SJSA1 (cell line): ENCODE measurements at places on chromosomes 3 and 15. TPM values are rescaled to one million over a fixed set of nuclear protein-coding genes. Genes with fewer than 3 reads are reported as not detected.
A peak's percentile ranks its signal among the peaks of the same experiment; 100 is the strongest.

LYZL4 gene
- total RNA-seq: not detected in 2 replicates

UMPS gene
- 31.8 and 42.2 TPM in 2 replicates for total RNA-seq

CHRNA5 gene
- total RNA-seq: 4.1 and 4.6 TPM in 2 replicates

ZBTB11 gene
- total RNA-seq: 13.1 and 21.1 TPM in 2 replicates

ZNF106 gene
- 61.6 and 62.4 TPM in 2 replicates for total RNA-seq

SLC22A14 gene
- not detected in 2 replicates for total RNA-seq

KCNH8 gene
- total RNA-seq: not detected in 2 replicates

GRCh38 chr3:188524052-188524451 lies 370.1 kb downstream of the LPP start:
- DNase-seq: no peak

DNA sequence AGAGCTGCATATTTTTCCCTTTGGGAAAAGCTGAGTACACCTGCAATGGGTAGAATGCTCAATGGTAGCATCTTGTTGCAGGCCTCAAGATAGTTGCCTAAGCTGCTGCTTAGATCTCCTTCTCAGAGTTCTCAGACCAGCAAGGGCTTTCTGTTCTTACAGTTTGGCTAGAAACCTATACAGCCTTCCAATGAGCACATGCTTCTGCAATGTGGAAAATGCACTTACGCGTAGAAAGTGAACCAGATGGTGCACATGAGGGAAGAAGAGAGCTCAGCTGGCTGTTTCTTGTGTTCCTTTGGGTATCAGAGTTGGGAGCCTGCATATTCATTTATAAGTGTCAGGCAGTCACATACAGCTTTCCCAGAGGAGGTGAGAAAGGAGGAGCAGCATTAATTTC lies 136.4 kb downstream of the B3GALNT1 start:
- no peak for DNase-seq

DNA sequence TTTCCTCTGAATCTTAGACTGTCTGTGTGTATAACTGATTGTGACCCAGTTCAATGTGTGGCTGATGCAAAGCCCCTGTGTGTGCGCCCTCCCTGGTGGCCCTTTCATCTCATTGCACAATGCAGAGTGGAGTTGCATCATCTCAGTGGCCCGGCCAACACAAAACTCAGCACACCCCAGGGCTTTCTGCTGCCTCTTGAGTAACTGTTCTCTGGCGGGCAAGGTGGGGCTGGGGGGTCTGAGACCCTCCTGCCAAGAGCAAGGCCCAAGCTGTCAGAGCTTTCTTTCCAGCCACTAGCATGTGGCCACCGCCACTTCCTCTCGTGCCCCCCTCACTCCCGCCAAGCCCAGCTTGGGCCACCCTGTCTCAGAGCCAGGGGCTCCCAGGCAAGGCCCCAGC lies 80.7 kb upstream of the ALDH1L1 start:
- DNase-seq: peak; percentile 66

- DNase-seq: no peak
Measured at GRCh38 chr3:110903771-110904519, 167.7 kb upstream of the NECTIN3 start.

- DNase-seq: no peak
Measured at GRCh38 chr3:111314181-111314873, 227.7 kb upstream of the CD96 start.

DNA sequence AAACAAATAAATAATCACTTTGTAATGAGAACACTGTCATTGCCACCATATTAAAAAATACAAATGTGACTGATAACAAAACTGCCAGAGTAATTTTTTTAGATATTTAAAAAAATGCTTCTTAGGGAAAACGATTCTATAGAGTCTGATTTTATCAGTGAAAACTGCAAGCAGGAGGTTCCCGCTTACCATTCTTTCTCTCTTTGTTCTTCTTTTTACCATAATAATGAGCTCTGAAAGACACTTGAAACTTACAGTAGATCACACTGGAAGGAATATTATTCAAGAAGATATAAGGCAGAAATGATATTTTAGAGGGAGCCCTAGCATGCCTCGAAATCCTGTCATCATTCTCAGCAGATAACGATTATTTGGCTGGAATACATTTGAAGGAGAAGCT lies 701.3 kb downstream of the ROBO1 start:
- DNase-seq: no peak

GRCh38 chr3:54861248-54862067 lies 66.4 kb downstream of the LRTM1 start:
- DNase-seq: no peak

DNA sequence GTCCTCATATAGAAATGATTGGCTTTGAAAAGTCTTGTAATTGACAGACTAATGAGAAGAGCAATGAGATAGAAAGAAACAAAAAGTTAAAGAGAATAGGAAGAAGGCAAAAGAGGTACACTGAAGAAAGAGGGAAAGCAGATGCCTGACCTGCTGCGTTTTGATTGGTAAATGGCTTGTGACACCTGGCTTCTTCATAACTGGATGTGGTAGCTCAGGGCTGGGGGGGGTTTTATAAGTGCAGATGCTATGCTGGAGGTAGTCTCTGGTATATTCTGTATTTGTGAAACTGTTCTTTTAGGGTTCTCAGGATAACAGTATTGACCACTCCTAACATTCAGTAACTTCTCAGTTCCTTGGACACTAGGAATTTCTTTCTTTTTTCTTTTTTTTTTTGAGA lies 1.4 kb downstream of the STARD9 start:
- no peak for DNase-seq

DNA sequence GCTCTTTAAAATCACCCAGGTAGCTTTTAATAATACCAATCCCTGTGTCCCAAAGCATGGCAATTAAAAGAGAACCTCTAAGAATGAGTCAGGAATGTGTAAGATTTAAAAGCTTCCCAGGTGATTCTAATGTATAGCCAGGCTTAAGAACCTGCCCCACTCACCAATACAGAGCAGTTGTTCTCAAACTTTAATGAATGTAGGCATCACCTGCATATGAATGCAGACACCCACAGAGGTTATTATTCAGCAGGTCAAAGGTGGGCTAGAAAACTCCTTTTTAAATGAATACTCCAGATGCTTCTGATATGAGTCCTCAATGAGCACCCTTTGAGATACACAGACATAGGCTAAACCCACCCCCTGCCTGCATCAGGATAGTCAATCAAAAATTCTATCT lies 298.1 kb upstream of the KCNMB2 start:
- DNase-seq: no peak

DNA sequence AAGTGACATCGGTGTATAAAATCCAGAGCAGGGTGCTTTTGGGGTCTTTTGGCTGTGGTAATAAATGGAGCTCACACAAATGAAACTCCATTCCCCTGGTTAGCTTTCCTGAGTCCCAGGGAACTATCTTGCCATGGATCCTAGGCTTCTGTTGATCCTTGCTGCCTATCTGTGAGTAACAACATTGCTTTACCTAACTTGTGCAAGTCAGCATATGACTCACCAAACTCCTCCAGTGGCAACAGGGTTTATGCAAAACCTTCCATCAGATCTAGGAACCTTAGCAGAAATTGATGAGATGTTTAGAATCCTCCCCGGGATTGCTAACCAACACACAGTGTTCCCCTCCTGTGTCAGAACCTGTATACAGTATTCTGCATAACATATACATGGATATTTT lies 105.4 kb downstream of the SCAPER start:
- DNase-seq: no peak

GRCh38 chr3:149299938-149300801 lies 33.3 kb downstream of the TM4SF18 start:
- DNase-seq: peak; percentile 81

DNA sequence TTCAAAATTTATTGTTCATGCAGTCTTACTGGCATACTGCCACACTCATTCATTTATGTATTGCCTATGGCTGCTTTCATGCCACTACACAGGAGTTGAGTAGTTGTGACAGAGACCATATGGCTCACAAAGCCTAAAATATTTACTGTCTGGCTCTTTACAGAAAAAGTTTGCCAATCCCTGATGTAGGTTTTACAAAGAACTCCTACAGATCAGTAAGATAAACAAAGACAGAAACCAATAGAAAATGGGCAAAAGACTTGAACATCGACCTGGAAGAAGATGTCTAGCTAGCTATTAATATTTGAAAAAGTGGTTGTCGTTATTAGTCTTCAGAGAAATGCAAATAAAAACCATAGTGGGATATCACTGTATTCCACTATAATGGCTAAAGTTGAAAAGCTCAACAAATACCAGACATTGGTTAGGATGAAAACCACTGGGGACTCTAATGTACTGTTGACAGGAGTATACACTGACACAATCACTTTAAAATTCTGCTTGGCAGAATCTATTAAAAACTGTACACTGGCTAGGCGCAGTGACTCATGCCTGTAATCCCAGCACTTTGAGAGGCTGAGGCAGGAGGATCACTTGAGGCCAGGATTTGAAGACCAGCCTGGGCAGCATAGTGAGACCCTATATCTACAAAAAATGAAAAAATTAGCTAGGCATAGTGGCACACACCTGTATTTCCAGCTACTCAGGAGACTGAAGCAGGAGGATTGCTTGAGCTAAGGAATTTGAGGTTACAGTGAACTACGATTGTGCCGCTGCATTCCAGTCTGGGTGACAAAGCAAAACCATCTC lies 87.7 kb downstream of the NEO1 start:
- no peak for DNase-seq

GRCh38 chr15:51623386-51623938 lies 891 bp upstream of the DMXL2 start:
- peak; percentile 15 for DNase-seq

DNA sequence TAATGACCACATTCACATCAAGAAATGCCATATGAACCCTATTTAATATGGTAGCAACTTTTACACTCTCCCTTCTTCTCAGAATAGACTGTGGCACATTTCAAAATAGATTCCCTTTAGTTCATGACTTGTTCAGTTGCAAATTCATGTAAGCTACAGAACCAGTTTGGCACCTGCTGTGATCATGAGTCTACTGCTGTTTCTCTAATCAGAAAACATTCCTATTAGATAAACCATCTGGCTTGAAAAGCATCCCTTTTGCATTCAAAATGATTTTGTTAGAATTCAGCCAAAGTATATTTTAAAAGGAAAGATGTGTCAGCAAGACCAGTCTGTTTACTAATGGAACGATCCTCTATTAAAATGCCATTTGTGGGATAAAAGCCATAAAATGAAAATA lies 304.4 kb downstream of the BCHE start:
- no peak for DNase-seq

DNA sequence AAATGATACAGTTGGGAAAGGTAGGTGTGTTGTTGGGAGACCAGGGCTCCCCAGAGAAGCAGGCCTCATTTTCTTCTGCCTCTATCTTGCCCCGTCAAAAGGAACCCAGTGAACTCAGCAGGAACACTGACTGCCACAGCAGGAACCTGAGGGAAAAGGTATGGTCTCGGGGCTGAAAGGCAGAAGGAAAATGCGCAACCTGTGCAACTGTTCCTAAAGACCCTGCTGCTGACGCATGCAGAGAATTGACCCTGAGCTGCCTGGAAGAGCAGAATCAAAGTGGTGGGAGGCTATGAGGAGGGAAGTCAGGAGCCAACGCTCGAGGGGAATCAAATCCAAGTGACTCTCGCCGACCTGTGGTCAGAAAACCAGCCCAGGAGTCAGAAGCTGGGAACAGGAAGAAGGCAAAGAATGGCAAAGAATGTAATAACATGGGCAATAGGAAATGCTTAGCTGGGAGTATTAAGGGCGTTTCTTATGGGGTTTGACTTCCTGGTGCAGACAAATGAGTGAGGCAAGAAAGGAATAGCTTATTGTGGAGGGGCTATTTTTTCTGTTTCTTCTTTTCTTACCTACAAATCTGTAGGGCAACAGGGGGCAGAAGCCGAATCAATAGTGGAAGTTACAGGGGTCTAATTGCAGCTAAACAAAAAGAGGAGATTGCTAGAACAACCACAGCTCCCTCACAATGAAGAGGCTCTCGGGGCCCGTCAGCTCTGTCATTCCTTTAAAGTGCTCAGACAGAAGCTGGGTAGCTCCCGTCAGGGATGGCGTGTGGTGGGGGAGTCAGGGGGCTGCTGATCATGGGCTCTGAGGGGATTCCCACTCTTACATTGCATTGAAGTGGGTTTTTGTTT lies 65.4 kb upstream of the DLG1 start:
- no peak for DNase-seq

DNA sequence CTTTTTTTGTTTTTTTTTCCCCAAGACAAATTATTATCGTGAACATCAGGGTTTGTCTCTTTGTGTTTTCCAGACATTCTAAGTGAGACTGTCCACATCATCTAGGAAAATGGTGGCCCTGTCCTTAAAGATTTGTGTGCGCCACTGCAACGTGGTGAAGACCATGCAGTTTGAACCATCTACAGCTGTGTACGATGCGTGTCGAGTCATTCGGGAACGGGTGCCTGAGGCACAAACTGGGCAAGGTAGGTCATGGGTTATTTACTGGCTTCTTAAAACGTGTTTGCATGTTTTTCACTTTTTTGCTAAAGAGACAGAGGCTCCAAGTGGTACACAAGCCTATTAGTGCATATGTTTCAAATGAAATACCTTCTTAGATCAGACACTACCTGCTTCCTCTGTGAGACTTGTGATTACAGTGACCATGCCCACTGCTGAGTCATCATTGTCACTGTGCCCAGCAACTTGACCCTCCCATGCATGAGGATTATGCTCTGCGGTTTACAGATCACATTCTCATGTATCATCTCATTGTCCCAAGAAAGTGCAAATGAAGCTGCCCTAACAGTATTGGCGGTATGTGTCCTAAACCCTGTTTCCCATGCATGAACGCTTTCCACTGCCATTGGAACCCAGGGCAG lies 395.2 kb upstream of the TPM1 start:
- peak; percentile 77 for DNase-seq

DNA sequence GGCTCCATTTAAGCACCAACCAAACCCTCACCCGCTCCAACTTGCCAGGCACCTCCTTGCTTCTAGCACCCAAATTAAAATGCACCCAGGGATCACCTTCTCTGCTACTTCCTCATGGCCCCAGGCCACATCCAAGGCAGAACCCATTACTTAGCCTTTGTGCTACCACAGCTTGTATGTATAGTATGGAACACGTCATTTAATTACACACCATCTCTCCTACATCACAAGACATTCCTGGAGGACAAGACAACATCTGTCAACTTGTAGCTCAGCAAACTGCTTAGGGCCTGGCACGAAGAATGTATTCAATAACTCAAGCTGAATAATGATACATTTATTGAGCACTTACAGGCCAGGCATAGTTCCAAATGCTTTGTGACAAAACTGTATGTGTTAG lies 23.3 kb downstream of the ZDHHC3 start:
- no peak for DNase-seq

DNA sequence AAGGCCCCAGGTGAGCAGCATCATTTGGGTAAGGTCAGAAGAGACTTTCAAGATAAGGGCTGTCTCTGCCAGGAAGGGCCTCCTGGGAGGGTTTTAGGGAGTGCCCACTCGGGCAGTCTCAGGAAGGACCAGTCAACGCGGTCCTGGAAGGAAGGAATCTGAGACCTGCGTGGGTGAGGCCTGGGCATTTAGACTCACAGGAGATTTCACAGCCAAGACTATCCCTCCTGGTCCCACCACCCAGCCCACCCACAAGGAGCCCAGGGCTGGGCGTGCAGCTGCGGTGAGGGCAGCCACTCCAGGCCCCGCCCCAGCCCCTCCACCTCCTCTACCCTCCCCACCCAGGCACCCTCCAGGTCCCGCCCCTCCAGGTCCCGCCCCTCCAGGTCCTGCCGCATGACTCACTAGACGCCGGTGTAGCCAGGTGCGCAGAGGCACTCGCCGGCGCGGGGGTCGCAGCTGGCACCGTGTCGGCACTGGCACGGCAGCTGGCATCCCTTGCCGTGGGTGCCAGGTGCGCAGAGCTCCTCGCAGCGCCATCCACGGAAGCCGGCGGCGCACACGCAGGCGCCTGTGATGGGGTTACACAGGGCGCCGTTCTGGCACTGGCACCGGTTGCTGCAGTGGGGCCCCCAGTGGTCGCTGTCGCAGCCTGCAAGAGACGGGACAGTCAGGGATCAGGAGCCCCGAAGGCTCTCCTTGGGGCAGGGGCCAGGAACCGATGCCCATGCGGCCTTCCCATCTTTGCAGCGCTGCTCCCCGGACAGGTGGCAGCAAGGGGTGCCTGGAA lies 112.7 kb downstream of the RAB11A start:
- no peak for DNase-seq
